ENCODE measurements at places on chromosomes 16 and 17. TPM values are rescaled to one million over a fixed set of nuclear protein-coding genes. Genes with fewer than 3 reads are reported as not detected.

KCNJ12 gene
- total RNA-seq: not detected

TBC1D3C gene
- total RNA-seq: 0.20 TPM

TOP3A gene
- total RNA-seq: 87.2 TPM

RANBP10 gene
- total RNA-seq: 25.7 TPM

CLDN6 gene
- total RNA-seq: not detected

CDH8 gene
- total RNA-seq: not detected

DNA sequence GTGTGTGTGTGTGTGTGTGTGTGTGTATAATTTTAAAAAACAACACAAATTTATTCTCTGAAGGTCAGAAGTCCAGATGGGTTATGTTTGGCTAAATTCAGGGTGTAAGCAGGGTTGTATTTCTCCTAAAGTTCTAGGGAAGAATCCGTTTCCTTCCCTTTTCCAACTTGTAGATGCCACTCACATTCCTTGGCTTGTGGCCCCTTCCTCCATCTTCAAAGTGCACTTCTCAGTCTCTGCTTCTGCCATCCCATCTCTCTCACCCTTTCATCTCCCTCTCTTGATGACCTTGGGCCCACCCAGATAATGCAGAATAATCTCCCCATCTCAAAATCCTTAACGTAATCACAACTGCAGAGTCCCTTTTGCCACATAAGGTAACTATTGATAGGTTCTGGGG lies 7.8 kb upstream of the TFAP4 start:
- no peak for DNase-seq

DNA sequence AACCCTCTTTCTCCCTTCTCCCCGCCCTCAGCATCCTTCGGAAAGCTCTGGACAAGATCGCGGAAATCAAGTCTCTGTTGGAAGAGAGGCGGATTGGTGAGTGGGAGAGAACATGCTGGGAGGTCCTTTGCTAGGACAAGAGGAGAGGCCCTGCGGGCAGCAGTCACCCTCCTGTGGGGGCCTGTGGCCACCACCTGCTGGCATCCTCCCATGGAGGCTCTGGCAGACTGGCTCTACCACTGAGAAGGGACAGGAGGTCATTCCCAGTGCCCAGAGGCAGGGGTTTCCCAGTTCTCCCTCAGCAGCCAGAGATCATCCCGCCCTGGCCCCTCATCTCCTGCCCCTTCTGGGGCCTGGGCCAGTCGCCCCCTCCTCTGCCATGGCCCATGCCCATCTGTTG lies 7.8 kb downstream of the SULT1A2 start:
- no peak for DNase-seq

DNA sequence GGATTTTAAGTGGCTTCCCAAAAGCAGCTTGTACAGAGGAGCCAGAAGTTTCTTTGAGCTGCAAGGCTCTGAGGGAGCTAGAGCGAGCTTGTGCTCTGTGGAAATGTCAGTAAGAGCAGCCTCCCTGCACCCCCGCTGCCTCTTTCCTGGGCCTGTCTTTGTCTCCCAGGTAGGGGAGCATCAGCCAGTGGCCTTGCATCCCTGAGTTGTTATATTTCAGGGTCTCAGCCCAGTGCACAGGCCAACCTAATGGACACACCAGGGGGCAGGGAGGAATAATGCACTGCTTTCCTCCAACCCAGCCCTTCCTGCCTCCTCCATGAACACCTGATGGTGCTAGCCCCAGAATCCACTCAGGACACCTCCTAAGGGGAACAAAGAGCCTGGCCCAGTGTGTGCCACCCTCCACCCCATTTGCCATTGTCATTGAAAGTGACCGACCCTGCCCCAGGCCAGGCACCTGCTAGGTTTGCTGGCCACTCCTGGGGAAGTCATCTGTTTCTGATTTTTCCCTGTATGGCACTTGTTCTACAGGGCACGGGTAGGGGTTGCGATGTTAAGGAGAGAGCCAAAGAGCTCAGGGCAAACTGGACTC lies 6.3 kb downstream of the TPPP3 start:
- no peak for DNase-seq

- DNase-seq: no peak
These were observed 186.0 kb upstream of the PIRT start for GRCh38 chr17:11023639-11024479.

DNA sequence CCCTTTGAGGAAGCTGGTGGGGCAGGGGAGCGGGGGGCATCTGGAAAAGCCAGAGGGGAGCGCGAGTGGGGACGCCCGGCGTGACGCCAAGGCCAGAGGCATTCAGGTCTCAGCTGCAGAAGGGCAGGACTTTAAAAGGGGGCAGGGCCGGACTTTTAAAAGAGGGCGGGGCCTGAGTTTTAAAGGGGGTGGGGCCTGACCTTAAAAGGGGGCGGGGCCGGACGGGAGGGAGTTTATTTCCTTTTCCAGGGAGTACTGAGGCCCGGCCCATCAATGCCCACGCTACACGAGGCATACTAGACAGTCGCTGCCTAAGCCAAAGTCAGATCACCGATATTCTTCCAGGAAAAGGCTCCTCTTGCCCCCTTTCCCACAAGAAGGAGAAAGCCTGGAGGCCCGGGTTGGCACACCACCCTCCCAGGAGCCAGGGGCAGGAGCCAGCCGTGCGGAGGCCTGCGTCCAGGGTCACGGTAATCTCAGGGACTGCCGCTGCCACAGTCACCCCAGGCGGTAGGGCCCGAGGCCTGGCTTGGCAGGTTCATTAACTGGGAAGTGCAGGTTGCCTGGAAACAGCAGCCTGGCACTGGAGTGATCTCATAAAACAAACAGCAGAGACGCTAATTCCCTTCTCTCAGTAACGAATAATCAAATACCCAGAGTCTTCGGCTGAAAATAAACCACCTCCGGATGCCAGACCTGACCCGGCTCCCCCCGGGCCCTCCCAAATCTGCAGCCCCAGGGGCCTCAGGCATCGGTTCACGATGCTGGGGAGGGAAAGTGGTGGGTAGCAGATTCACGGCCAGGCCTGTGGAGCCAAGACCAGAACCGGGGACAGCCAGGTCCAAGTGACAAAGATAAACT lies 90.7 kb downstream of the TIMM22 start:
- no peak for DNase-seq

DNA sequence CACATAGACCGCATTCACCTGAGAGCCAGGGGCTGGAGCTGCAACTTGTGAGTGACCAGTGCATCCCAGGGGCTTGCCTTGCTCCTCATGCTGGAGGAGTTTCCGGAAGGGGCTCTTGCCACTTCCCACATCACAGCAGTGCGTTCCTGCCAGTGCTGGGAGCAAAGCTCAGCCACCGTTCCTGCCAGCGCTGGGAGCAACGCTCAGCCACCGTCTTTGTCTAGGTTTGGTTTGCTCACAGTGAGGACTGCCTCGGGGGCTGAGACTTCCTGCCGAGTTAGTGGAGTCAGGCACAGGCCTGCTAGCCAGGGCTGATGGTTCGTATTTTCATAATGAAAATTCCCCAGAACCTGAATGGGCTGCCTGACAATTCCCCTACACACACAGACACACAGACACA lies 5.4 kb upstream of the CHRNE start:
- no peak for DNase-seq

- no peak for DNase-seq
These were observed 45.6 kb downstream of the ADCY7 start for GRCh38 chr16:50311891-50312501.

DNA sequence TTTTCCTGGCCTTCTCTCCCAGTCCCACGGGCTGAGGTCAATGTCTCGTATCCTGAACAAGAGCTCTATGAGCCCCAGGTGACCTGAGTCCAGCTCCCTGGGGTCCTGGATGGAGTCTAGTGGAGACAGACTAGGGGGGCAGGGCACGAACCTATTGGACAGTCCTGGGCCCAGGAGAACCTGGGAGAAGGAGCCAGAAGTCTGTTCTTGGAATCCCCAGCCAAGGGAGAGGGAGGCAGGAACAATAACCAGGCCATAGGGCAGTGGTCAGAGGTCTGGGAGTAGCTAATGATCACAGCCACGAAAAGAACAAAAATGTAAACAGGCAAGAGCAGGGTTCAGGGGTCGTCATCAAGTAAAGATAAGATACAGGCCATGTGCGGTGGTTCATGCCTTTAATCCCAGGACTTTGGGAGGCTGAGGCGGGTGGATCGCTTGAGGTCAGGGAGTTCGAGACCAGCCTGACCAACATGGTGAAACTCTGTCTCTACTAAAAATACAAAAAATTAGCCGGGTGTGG lies 60.8 kb downstream of the COPRS start:
- no peak for DNase-seq

DNA sequence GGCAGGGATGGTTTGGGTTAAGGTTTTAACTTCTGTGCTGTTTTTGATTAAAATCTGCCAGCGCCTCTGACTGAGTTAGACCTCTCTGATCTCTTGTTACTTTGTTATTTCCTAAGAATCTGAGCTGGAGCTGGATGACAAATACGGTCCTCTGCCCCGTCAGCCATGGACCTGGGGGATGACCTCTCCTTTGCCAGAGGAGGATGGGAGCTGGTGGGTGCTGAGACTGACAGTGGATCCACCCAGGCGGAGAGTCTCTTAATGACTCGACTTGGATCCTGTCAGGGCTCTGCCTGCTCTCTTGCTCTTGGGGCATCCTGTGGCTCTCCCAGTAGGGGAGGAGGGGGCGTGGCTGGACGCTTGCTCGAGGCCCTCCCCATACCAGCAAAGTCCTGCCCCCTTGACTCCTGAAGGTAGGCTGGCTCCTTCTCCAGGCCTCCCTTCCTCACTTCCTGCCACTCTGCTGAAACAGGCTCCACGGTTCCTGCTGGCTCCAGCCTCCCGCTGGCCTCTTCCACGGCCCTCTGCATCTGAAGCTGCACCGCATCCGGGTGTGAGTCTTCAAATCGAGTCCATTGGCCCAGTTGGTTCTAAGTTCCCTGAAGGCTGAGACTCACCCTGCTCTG lies 24.8 kb upstream of the MAP3K14 start:
- no peak for DNase-seq

Data from activated T-helper 1 cell treated with anti-CD3 and anti-CD28 coated beads, Interleukin-12 subunit alpha, Interleukin-12 subunit beta, Interleukin-2, Interleukin-4 antibody, amounts not matched to agents 30 ng/mL and 10 ng/mL and 1 ng/mL, durations not matched to agents 14 hours and 24 hours and 36 hours (primary cell).